Motor neuron (in vitro differentiated cells): ENCODE measurements at places on chromosomes 3 and 15. TPM values are rescaled to one million over a fixed set of nuclear protein-coding genes. Genes with fewer than 3 reads are reported as not detected.
A peak's percentile ranks its signal among the peaks of the same experiment; 100 is the strongest.

Gene COL6A6
- 0.18 and 0.66 TPM in 2 replicates for total RNA-seq

Gene LMOD3
- 0.15 and 0.29 TPM in 2 replicates for total RNA-seq

Gene ATP2C1
- total RNA-seq = 71.2 and 77.7 TPM in 2 replicates

Gene KNG1
- total RNA-seq = not detected in 2 replicates

Gene IL17RD
- 10.5 and 11.5 TPM in 2 replicates for total RNA-seq

Gene TTLL13
- 0.46 and 0.67 TPM in 2 replicates for total RNA-seq

Gene UBXN7
- total RNA-seq = 19.8 and 20.8 TPM in 2 replicates

Gene C3orf85
- 0.61 TPM in 1 of 2 replicates, not detected in the other for total RNA-seq

Gene USP50
- total RNA-seq = not detected in 2 replicates

Gene CAV3
- not detected in 2 replicates for total RNA-seq

Gene CSNK1G1
- 30.8 and 34.1 TPM in 2 replicates for total RNA-seq

Gene TIPIN
- total RNA-seq = 14.1 and 18.9 TPM in 2 replicates

Gene SIN3A
- total RNA-seq = 14.6 and 17.7 TPM in 2 replicates

Gene TUSC7
- 4.8 and 5.0 TPM in 2 replicates for total RNA-seq

Gene ERICH6
- total RNA-seq = 0.22 and 0.25 TPM in 2 replicates

DNA sequence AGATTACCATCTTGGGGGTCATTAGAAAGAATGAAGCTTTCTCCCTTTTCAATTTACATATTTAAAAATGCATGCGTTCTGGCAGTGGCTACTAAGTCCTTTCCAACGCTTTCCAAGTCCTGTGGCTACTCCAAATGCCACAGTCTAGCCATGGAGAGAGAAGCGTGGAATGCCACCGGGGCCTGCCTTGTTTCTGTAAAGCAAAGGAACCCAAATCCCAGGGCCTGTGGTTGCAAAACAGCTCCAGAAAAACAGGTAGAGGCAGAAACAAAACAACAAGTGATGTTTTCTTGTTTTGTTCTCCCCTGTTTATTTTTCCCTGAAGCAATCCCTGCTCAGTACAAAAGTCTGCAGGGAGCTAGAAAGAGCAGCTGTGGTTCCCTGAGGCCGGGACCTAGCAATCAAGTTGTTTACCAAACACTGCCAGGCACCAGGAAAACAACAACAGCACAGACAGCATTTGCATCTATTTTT is 85.5 kb downstream of the FOXP1 start:
- ATAC-seq = peak; percentile 66

DNA sequence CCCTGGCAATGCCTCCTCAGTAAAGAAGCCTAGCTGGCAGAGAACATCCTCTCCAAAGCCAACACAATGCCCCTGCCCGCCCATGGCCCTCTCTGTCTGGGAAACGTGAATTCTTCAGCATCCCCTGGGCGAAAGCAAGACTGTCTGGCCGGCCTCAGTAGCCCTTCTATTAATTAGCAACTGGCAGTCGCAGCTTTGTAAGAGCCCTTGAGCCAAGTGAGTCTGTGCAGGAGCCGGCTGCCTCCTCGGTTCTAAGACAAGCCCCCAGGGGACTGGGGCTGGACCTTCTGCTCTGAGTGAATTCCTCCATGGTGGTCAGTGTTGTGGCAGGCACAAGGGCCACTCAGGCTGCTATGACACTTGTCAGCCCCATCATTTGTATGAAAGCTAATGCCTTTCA is 7.4 kb downstream of the HCN4 start:
- peak; percentile 38 for ATAC-seq

DNA sequence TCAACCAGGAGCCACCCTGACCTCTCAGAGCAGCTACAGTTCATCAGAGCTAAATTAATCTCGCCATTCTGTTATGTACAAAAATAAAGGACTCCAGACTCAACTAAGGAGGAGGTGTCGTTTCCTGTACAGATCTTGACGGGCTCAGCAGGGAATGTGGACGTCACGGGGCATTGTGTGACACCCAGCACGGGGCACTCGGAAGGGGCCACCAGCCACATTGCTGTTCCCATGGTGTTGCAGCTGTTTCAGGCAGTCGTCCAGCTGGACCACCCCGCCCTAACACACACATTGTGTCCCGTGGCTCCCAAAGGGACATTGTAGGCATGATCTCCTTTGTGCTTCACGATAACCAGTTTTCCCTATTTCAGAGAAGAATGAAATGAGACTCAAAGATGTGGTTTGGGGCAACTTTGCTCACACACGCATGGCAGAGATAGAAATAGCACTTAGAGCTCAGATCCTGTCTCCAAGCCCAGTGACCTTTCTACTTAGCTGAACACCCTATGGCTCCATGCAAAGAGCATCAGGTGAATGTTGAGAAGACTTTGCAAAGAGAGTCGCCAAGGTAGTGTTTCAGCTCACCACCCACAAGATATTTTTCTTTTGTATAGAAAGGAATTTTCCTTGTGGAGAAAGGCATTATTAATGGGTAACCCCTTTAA is 5.5 kb downstream of the SSUH2 start:
- no peak for ATAC-seq

- no peak for ATAC-seq
Observed at GRCh38 chr3:94070341-94070911, 7.6 kb downstream of the NSUN3 start.

GRCh38 chr15:98734466-98735199 is 86.3 kb downstream of the IGF1R start:
- ATAC-seq = no peak

- ATAC-seq = peak; percentile 74
Observed at GRCh38 chr3:152269056-152269830, 514 bp downstream of the MBNL1 start.

DNA sequence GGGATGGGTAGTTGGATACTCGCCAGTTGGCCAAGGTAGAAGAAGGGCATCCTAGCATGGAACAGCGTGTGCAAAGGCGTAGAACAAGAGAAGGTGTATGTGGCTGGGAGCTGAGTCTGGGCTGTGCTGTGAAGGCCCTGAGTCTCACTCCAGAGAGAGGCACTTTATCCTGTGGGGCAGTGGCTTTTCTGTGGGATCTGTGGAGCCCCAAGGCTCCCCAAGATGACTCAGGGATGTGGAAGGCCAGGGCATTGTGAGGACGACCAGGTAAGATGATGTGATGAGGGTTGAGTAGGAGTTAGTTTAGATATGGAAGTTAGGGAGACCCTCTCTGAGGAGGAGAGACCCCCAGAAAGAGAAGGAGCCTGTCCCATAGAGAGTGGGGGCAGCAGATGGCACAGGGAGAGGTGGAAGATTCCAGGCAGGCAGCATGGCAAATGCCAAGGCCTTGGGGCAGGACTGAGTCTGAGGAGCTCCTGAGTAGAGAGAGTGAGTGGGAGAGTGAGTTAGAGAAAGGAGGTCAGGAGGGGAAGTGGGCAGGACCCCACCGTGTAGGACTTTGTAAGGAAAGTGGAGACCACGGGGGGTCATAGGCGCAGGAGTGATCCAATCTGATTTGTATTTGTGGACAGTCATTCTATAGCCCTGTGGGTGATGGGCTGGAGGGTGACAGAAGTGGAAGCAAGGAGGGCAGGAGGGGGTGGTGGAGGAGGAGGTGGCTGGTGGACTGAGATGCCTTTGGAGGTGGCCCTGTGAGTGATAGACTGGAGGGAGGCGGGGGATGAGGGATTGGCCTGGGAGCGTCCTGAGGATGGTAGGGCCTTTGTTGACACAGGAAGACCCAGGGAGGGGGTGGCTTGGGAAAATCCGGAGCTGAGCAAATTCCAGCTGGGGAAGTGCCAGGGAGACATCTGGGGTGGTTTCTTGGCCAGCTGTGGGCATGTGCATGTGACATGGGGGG is 50.3 kb downstream of the FBLN2 start:
- no peak for ATAC-seq

- ATAC-seq = no peak
Observed at GRCh38 chr15:81284256-81285031, 39.5 kb downstream of the STARD5 start.

- no peak for ATAC-seq
Observed at GRCh38 chr3:138939561-138940241, 7.2 kb downstream of the FOXL2 start.

GRCh38 chr3:95246413-95246812 is 1183.6 kb downstream of the NSUN3 start:
- ATAC-seq = no peak

DNA sequence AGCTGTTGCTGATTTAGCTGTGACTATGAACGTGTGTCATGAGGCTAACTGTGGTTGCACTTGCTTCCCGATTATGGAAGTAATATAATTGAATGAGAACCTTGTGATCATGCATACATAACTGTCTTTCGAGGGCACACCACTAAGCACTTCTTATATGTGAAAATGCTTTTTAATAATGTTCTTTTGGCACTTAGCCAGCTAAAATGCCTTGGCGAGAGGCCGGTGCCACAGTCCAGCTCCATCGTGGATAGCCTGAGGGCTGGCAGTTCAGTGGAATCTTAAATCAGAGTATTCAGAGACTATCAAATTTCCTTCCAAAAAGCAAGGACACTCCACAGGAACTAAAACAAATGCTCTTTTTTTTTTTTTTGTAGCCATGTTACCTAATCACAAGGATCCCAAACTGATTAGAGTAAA is 161.6 kb upstream of the FRMD4B start:
- ATAC-seq = no peak

GRCh38 chr15:90043530-90044010 is 42.4 kb downstream of the ZNF710 start:
- peak; percentile 29 for ATAC-seq

DNA sequence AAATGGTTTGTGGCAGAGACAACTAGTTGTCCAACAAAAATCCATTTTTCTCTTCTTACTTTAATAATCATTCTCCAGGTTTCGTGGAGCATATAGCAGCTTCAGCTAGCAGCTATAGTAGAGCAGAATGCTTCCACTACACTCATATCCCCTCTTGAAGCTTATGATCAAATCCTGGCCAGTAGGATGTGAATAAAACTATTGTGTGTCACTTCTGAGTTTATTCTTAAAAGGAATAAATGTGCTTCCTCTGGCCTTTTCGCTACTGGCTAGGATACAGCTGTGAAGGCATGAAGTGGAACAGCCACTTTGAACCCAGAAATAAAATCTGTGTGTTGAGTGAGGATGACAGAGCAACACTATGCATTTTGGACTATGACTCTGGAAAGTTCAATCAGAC is 7.8 kb upstream of the CPOX start:
- no peak for ATAC-seq

- ATAC-seq = no peak
Observed at GRCh38 chr15:90306560-90306959, 41.1 kb downstream of the NGRN start.

GRCh38 chr3:72844436-72844993 is 3.7 kb downstream of the SHQ1 start:
- no peak for ATAC-seq

DNA sequence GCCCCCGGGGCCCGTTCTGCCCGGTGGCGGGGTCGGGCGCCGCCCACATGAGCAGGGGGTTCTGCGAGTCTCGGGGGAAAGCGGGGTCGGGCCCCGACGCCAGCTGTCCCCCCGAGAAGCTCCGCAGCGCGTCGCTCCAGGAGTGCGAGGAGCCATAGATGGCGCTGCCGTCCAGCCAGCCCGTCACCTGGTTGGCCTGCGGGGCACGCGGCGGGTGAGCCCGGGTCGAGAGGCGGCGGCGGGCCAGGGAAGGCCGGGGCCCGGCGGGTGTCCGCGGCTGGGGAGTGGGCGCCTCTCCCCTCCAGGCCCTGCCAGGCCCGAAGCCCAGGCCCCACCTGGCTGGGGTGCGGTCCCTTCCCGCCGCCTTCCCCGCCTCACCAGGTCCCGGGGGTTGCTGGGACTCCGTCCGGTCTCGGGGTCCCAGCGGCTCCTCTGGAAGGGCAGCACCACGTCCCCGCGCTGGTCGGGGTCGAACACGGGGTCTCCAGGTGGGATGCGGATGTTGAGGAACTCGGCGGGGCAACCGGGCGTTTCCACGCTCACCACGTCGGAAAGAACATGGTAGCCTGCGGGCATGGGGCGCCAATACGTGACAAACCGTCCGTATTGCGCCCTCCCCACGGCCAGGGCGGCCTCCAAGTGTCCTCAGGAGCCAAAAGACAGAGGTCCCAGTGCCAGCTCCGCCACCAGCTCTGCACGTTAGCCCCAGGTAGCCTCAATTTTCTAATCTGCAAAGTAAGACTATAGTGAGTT is 2.4 kb downstream of the DUOX2 start:
- no peak for ATAC-seq

- no peak for ATAC-seq
Observed at GRCh38 chr3:162538491-162538890, 1041.9 kb downstream of the OTOL1 start.

GRCh38 chr15:67043939-67044771 is 21.2 kb upstream of the SMAD3 start:
- ATAC-seq = no peak

DNA sequence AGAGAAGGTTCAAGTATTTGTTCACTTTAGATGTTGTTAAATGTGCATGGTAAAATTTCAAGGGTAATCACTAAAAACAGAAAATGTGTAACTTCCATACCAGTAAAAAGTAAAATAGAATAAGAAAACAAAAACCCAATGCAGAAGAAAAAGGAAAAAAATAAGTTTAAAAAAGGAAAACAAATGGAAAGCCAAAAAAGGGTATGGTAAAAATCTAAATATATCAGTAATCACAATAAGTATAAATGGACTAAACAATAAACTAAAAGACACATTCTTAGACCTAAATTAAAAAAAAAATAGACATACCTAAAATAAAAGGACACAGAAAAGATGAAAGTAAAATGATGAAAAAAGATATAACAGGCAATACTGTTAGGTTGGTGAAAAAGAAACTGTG is 9.5 kb upstream of the CLN6 start:
- ATAC-seq = no peak

DNA sequence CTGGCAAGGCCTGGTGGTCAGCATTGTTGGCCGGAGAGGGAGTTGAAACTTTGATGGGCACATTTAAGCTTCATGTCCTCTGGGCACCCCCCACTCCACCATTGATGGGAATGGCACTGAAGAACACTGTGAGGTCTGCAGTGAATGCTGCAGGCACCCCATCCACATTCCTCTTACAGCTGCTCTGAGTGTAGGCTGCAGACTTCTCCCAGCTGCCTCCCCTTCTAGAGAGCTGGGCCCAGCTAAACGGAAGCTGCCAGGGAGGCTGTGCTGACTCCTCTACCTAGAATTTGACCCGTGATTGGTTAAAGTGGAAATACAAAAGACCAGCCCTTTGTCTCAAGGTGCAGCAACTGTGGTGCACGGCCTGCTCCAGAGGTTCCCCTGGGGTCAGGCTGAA is 10.6 kb downstream of the TMEM158 start:
- no peak for ATAC-seq

DNA sequence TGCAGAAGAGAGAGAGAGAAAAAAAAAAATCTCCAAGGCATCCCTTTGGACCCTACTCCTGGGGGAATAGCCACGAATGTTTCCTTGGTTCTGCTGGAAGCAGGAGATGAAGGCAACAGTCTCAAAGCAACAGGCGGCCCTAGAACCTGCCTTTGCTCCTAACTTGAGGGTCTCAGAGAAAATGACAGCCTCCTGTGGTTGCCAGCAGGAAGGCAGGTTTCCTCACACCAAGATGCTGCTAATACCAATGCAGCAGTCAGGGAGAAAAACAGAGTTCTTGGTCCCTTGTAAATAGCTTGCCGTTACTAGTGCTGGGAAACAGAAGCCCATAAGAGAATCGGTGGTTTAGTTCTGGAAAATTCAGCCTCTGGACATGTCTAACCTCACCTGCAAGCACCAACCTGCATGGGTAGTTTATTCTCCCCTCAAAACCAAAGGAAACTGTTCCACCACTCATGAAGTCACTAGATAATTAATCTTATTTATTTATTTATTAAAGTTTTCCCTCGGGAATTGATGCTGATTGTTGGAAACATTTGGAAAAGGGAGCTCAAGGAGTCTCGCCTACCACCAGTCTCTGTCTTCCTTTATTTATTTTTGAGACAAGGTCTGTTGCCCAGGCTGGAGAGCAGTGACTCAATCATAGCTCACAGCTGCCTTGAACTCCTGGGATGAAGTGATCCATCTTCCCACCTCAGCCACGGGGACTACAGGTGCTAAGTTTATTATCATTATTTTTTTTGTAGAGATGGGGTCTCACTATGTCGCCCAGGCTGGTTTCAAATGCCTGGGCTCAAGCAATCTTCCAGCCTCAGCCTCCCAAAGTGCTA is 883 bp upstream of the FRMD4B start:
- no peak for ATAC-seq

GRCh38 chr3:44069276-44069675 is 172.4 kb upstream of the TOPAZ1 start:
- no peak for ATAC-seq
